Endothelial cell of umbilical vein (primary cell): ENCODE measurements at places on chromosomes 4 and X. TPM values are rescaled to one million over a fixed set of nuclear protein-coding genes. Genes with fewer than 3 reads are reported as not detected.
A peak's percentile ranks its signal among the peaks of the same experiment; 100 is the strongest.

DNA sequence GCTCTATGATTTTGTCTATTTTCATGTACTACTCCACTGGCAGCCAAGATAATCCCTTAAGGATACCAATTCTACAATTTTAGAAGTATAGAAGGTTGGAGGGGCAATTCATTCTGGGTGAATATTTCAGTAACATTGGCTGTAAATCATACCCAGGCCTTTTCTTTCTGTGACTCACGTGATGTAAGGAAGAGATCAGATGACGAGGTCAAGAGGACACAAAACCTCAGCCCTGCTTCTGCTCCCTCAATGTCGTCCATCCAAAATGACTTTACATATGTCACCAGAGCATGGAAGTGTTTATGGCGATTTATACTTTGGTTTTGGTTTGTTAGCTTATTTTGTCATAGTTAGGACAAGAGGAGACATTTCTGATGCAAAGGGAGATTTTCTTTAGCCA, 70.7 kb upstream of the SLC4A4 start:
- no peak for DNase-seq

DNA sequence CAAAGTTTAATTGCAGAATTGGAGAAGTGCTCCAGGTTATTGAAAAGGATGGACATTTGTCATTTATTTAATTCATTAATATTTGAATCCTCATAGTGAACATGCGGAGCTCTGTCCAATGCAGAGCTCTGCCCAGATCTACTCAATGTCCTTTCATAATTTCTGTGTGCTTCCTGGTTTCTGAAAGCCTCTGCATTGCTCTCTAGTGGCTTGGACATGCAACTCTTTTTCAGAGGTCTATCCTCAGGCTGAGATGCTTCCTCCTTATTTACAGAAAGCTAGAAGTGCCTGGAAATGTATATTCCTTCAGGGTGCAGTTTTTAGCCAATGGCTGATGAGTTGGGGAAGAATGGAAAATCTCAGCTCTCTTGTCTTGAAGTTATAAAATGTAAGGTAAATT, 786.1 kb upstream of the AADAT start:
- DNase-seq: no peak

GRCh38 chr4:153790500-153790865, 1.6 kb upstream of the SFRP2 start:
- no peak for DNase-seq

Gene HADH
- 20.3 and 22.1 TPM in 2 replicates for total RNA-seq

Gene TMEM156
- total RNA-seq: 1.00 and 2.7 TPM in 2 replicates

GRCh38 chr4:19944251-19944650, 307.5 kb upstream of the SLIT2 start:
- DNase-seq: no peak

DNA sequence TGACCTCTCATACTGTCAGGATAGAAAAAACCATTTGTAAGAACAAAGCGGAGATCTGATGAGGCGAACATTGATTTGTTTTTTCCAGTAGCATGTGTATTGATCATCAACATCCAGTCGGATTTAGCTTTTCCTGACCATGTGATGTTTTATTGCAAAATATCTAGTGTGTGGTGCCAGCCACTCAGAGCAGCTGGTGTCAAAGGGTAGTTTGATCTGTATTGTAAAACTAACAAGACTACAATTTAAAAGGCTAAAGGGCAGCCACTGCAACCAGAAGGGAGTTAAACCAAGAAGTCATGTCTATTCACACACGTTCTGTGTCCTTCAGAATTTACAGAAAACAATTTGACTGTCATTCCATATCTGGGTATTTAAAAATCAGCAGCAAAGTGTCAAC, 719.0 kb upstream of the FRG1 start:
- no peak for DNase-seq

DNA sequence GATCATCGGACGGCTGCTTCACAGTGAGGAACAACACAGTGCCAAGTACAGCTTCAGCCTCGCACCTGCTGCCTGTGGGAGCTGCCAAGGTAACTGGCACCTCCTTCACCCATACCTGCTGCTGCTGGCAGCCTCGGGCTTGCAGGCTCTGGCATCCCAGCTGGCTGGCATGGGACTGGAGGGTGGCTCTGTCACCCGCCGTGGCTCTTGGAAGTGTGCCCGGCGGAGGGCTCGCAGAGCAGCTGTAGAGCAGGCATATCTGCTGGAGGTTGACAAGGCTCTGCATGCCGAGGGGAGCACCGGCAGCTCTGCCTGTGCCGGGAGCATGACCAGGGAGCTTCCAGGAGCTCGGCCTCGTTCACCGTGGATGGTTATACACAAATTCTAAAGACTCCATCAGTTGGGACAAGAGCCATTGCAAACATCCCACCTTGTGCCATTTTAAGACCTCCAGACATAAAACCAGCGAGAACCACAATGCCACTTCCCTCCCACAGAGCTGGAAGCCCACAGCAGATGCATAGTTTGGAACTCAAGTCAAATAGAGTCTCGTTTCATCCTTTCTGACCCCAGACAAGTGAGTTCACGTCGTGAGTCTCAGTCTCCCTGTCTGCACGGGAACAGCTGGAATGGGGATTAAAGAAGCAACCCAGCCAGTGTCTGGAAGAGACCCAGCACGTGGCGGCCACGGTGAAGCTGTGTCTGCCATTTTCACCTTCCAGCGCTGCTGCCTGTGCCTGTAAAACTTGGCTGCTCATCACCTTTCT, 84.3 kb upstream of the PSAPL1 start:
- no peak for DNase-seq

DNA sequence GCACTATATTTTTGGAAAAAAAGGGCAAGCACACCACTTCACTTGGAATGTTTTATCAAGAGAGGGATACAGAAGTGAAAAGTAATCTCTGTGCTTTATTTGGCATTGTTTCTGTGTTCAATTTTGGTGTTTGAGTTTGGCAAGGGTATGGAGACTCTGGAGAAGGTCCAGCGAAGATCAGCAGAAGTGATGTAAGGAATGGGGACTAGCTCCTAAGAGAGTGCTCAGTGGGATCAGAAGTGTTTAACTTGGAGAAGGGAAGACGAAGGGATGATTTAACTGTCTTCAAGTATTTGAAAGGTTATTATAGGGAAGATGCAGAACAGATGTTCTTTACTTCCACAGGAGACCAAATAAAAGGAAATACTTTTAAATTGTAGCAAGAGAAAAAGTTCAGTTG, 74.3 kb downstream of the CFAP299 start:
- no peak for DNase-seq

GRCh38 chr4:42235304-42236021, 83.0 kb upstream of the BEND4 start:
- no peak for DNase-seq

GRCh38 chrX:153442463-153442862, 3.4 kb downstream of the TREX2 start:
- no peak for DNase-seq

DNA sequence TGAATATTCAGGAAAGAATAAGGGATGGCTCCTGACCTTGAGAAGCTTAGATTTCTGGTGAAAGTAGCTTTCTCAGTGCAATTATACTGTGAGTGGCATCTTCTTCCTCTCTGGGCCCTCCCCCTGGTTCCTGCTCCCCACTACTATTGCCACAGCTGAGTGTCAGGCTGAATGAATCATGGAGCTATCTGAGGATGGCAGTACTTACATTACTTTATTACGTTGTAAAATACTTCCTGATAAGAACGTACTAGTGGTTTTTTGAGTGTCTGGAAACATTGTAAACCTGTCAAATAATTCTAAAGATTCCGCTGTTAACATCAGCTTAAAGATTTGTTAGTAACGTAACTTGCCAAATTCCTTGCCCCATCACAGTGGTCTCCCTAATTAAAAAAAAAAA, 36.2 kb downstream of the ARHGAP10 start:
- DNase-seq: peak; percentile 95

DNA sequence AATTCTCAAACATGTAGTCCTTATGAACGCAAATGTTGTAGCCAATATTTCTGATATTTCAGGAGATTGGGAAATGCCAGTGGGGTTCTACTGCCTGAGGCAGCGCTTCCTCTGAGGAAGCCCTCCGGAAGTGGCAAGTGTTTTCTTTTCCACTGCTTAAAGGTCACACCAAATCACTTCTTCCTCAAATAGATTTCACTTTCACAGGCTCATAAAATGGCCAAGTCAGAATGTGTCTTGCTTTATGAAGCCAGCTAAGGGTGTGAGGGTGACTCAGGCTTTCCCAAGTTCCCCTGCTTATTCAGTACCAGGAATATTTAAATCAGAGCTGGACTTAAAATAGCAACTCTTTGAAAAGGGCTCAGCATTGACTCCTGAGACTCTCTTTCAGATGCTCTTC, 514.2 kb upstream of the DIPK2B start:
- DNase-seq: peak; percentile 81

DNA sequence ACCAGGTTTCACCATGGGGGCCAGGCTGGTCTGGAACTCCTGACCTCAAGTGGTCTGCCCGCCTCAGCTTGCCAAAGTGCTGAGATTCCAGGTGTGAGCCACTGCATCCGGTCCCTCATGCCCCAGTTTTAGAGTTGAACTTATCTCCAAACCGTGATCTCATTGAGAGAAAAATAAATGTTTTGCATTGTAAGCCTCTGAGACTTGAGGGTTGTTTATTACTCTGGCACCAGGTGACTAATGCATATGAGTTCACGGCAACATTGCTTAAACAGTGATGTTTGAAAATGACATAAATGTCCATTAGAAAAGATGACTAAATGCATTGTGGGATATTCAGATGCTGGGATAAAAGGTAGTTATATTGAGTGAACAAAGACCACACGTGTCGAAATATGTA, 22.9 kb upstream of the FAT1 start:
- DNase-seq: no peak

Gene MAP7D3
- 20.0 and 22.8 TPM in 2 replicates for total RNA-seq

GRCh38 chr4:90486346-90486745, 359.2 kb downstream of the CCSER1 start:
- no peak for DNase-seq

DNA sequence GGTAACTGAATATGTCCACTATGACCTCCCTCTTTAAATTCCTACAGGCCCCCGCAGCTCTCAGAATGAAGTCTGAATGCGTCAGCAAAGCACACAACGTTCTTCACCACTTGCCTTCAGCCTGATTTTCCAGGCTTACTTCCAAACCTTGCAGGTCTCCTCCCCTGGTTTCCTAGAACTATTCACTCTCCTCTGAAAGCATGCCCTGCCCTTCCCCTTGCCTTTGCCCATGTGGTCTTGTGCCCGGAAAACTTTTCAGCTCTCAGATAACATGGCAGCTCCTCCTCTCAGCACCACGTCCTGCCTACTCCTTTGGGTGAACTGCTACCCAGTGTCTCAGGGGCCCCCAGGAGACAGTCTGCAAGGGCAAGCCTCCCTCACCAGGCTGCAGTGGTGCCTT, 268.5 kb upstream of the LDB2 start:
- peak; percentile 5 for DNase-seq

Gene GC
- not detected in 2 replicates for total RNA-seq

GRCh38 chr4:88318751-88319350, 34.5 kb upstream of the PPM1K start:
- no peak for DNase-seq

Gene RNF150
- total RNA-seq: 0.30 and 0.33 TPM in 2 replicates

Gene MBNL3
- 4.9 and 5.6 TPM in 2 replicates for total RNA-seq

DNA sequence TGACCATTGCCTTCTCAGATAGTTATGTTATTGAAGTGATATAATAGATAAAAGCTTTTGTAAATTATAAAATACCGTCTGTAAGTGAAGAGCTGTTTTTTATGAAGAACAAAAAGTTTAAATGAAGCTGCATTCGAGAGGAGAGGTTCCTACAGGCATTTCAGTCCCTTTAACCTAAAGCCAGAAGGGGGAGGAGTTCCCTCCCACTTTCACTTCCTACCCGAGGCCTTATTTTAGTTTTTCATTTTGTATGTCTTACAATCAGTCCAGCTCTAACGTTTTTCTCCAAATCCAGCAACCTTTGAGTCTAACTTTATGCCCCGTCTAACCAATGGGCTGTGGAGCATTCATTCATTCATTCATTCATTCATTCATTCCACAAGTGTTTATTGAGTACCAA, 16.5 kb upstream of the SOX3 start:
- DNase-seq: no peak

DNA sequence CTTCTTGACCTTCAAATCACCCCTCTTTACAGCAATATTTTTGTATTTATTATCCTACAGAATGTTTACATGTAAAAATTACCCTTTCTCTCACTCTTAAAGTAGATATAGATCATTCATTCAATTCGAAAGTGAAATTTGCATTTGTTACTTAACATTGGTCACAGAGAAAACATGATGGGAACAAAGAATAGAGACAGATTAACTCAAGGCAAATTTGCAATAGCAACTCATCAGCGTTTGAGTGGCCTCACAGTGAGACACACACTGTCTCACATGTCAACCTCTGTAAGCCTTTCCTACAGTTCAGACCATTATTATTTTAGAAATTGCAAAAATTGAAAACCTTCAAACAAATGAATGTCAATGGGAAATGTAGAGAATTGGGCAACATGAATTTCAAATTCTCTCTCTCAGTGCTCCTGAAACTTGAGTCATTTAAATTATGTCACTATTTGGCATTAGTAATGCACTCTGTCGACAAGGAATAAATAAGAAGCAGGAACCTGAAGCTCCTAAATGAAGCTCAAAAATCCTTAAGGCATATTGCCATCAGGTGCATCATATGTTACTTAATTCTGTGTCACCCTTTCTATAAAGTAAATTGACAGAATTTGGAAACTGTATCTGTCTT, 148.3 kb upstream of the ANXA10 start:
- no peak for DNase-seq

GRCh38 chr4:127732623-127733328, 2.6 kb downstream of the SLC25A31 start:
- DNase-seq: peak; percentile 59

Gene MAOA
- total RNA-seq: 18.1 and 23.5 TPM in 2 replicates

GRCh38 chrX:153573984-153574383, 25.0 kb downstream of the CCNQ start:
- DNase-seq: no peak

DNA sequence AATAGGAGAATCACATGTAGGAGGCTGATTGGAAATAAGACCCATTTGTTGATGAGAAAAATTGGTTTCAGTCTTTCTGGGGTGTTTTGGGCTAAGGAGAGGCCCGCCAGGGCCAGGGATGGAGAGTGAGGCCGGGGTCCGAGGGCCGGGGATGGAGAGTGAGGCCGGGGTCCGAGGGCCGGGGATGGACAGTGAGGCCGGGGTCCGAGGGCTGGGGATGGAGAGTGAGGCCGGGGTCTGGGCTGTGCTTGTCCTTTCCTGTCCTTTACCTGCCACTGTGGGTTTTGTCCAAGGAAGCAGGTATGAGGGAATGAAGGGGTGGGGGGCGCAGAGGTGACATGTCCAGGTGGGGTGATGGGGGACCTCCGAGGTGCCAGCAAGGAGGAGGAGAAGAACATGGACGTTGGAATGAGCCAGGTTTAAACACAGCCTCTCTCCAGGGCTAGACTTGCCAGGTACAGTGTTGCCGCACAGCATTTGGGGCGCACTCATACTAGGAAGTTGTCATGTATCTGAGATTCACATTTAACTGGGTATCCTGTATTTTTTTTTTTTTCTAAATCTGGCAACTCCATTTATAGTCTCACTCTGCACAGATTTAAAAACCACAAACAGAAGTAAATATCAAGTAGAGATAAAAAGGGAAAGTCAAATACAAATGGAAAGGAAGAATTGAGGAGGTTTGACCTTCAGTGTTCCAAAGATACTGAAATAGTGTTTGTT, 8.8 kb downstream of the RGS12 start:
- DNase-seq: no peak
